CD4-positive, alpha-beta T cell treated with Interleukin-4 for 4 hours (primary cell): ENCODE measurements at places on chromosomes 7 and 10.

DNA sequence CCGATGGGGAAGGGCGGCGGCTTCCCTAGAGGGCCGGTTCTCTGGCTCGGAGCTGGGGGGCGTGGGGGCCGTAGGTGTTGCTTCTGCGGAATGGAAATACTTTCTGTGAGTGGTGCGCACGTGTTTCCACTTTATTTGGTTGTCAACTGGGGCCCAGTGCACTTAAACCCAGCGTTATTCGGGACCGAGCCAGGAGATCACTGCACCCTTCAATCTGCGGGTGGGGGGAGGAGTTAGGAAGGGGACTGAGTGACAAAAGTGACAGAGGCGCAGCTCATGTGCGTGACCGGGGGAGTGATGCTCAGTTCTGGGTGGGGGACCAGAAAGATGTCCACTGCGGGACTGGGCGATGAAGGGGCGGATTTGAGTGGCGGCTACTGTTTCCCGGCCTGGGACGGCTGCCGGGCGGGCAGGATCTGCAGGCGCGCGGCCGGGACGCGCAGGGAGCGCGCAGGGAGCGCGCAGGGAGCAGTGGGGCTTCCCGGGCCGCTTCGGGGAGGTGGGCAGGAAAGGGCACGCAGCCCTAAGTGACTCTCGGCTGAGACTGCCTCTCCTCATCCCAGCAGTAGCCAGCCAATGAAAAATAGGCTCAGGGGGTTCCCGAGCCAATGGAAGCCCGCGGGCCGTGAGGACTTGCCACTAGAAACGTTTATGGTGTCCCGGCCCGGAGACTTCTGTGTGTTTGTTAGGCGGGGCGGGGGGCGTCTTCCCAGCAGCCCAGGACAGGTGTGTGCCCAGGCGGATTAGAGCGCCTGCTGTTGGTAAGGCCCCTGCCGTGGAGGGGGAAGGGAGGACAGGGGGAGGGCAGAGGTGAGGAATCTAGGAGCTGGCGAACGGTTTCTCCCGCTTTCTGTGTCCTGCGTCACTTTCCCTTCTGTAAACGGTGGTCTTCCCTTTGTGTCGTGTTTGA, 54.3 kb upstream of the KDM7A start:
- DNase-seq: peak; percentile 61

GRCh38 chr7:100711369-100711768, 5.4 kb downstream of the POP7 start:
- no peak for DNase-seq

- no peak for DNase-seq
Measured at GRCh38 chr7:151652111-151652510, 132.4 kb upstream of the RHEB start.

- no peak for DNase-seq
Measured at GRCh38 chr10:75122505-75122904, 11.0 kb downstream of the SAMD8 start.

- no peak for DNase-seq
Measured at GRCh38 chr7:78900806-78901205, 552.7 kb downstream of the MAGI2 start.

DNA sequence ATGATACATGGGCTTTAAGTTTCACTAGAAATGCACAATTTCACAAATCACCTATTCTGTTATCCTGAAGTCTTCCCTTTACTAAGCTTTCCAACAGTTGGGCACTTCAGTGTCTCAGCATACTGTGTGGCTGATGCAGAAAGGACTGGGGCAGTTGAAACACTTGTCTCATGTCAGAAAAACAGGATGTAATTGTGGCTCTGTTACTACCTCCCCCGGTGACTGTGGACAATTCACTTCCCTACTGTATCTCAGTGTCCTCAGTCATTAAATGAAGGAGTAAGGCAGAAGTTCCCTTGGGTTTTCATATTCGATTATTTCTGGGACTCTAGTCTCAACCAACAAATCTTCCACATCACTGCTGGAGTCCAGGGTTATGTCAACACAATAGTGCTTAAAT, 17.9 kb downstream of the ANKRD22 start:
- peak; percentile 24 for DNase-seq

DNA sequence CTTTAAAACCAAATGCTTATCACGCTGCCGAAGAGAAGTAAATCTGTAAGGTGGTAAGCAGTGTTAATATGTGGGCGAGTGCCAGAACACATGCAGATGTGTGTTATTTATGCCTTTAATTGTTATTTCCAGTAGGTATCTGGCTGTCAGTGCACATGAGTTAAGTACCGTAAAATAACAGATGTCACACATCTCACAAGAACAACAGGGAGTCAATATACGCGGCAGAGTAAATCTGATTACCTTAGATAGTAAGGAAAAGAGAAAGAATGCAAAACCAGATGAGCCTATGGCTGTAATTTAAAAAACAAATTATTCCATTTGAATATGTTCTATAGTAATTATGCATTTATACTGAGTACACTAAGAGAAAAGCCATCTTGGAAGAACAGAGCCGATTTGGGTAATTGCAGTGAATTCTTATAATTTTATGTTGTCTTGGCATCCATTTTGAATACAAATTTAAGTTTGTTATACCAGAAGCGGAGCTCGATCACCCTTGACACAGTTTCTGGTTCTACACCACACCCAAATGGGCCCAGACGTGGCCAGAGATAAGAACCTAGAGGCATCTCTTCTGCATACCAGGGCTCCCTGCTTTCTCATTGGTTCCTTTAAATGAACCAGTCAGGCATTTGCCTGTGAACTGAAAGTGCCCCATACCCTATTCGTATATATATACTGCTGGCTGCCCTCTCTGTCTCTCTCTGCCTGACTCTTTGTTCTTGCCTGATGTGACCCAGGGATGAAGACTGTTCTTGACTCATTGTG, 34.8 kb downstream of the DNAJB9 start:
- no peak for DNase-seq
